8988T (cell line): ENCODE measurements at places on chromosomes 6 and 20.

DNA sequence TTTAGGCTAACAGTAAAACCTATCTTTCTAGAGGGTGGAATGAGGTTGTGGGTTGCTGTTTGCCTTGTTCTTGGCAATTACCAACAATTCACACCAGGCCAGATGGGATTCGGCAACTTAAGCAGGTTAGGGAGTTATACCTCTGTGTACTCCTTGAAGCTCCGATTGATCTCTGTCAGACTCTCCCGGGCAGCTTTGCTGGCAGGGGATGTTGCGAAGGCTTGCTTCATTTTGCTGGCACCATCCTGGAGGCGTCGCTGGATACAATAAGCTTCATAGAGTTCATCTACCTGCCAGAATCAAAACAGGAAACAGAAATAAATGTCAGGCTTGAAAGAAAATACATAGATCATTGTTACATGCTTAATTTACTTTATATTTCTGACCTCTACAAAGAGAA is 66.4 kb upstream of the ARMH2 start:
- no peak for DNase-seq

DNA sequence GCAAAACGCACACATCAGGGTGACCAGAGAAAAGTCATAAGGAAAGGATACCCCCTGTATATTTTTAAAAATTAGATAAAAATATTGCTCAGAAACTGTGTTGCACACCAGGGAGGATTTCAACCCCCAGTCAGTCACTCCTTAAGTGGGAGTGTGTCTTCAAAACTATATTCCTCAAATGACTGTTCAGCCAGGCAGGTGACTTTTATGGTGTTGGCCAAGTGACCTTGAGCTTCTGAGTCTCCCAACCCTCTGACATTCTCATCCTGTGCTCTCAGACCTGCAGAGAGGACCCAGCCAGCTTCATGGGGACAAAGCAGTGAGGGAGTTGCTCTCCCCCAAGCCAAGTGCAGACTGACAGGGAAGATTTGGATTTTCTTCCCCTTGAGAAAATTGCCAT is 311.9 kb upstream of the JARID2 start:
- DNase-seq: no peak

- no peak for DNase-seq
These were observed 398.6 kb downstream of the KHDRBS2 start for GRCh38 chr6:61887423-61887822.

GRCh38 chr20:25310921-25311728 is 63.2 kb downstream of the PYGB start:
- no peak for DNase-seq

DNA sequence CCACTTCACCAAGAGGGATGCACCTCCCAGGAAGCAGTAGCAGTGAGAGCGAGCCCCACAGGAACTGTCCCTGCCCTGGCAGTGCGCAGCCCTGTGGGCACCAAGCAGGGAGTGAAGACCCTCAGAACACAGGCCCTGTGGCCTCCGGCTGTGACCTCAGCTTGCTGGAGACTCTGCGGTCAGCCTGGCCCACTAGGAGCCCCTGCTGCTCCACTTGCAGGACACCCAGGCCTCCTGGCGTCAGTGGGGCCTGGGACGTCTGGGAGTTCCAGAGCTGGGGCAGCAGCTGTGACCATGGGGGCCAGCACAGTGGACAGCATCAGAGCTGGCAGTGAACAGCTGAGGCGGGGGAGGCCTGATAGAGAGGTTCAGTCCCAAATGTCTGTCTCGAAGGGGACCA is 28.3 kb downstream of the PXDC1 start:
- DNase-seq: no peak

GRCh38 chr6:47571488-47571887 is 93.9 kb downstream of the CD2AP start:
- DNase-seq: no peak

GRCh38 chr6:56849896-56850295 is 105.0 kb upstream of the BEND6 start:
- DNase-seq: no peak

GRCh38 chr6:84877515-84878210 is 113.3 kb upstream of the TBX18 start:
- no peak for DNase-seq

DNA sequence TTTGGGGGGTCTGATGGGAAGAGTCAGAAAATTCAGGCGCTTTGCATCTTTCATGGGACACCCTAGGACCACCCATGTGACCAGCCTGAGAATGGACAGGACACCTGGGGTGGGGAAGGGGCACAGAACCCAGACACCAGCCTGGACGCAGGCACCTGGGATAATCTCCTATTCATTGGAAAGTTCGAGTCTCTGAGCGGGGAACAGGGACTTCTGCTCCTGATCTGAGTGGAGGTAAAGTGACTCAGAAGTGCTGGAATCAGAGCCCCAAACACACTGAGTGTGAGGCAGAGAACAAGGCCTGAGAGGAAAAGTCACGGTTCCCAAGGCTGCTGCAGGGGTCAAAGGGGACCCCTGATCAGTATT is 1.4 kb downstream of the HLA-B start:
- no peak for DNase-seq

DNA sequence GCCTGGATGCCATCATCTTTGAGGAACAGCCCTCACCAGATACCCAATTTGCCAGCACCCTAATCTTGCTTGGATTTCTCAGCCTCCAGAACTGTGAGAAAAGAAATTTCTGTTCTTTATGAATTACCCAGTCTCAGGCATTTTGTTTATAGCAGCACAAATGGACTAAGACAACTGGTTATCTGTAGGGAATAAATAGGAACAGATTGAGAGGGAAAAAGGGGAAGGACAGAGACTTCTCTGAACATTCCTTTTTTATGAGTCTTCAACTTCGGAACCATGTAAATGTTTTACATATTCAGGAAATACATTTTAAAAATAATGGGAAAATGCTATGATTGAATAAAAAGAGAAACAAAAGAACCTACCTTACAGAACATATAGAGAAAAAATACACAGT is 20.9 kb downstream of the KCTD20 start:
- no peak for DNase-seq

DNA sequence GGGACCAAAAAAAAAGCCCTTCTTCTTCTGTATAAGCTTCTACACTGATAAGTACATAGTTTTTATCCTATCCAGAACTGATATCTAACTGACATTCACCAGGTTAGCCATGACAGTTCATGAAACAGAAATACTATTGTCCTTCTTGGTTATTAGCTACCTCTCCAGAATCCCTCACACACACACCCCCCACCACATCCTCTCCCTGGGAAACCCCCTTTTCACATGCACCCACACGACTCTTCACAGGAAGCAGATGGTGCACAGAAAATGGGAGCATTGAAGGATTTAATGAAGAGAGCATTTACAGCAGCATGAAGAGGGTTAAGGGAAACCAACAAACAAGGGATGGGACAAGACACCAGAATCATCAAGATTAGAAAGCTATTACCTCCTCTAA is 88.9 kb downstream of the FHL5 start:
- no peak for DNase-seq

- DNase-seq: no peak
These were observed 11.3 kb downstream of the KDM1B start for GRCh38 chr6:18166312-18167036.

- no peak for DNase-seq
These were observed 608.9 kb downstream of the PRKN start for GRCh38 chr6:162118706-162119105.

DNA sequence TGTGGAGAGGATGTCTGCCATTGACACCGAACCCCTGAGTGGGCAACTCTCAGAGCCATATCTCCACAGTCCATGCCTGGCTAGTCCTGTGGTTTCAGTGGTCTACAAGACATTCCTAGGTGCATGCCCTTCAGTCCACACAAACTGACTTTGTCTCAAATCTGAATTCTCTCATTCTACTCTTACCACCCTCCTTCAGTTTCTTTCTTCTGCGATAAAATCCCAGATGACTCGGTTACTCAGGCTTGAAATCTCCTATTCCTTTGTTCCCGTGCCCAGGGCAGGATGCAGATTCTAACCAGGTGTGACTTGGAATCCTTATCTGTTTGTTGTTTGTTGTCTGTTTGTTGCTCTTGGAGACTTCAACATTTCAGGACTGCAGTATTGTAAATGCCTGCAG is 9.3 kb downstream of the CDS2 start:
- DNase-seq: no peak

DNA sequence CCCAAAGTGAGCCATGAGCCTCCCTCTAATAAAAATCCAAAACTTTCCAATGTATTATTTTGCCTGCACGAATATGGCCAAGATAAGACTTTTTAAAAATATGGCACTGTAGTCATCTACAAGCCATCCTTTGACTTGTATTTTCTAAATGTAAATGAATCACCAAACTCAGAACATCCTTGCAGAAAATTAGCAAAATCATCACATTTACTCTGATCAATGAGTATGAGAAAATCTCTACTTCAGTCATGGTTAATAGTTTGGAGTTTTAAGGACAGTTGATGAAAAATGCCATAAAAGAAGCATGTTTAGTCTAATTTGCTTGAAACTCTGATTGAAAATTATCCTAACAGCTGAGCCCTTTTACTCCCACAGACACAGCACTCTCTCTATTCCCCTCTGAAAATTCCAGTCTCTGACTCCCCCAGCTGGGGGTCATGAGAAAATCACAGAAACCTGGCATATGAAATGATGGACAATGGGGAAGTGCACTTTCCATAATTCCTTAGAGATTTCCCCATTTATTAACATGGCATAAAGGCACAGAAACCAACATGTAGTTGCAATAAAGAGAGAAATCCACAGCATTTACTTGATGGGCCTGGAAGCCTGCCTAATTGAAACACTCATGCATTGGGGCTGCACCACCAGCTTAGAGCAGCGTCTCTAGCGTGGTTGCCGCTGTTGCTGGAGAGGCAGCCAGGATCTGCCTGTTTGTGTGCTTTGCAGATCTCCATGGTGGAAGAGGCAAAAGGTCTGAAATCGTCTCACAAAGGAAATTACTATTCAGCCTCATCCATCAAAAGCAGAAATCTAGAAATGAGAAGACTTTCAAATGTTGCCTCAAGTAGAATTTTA is 214.0 kb downstream of the WDR27 start:
- DNase-seq: no peak

DNA sequence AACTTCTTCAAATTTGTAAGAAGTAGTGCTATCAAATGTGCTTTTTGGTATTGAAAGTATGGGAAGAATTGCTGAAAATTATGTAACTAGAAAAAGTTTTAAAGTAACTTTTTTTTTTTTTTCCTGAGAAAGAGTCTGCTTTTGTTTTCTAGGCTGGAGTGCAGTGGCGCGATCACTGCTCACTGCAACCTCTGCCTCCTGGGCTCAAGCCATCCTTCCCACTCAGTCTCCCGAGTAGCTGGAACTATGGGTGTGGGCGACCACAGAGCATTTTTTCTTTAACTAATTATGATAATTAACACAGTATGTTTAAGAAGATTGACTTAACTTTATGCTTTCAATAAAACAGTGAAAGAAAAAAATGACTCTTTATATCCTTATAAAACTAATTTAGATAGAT is 38.4 kb downstream of the BMP5 start:
- DNase-seq: no peak

- no peak for DNase-seq
These were observed 35.3 kb upstream of the PAX1 start for GRCh38 chr20:21670126-21670525.

DNA sequence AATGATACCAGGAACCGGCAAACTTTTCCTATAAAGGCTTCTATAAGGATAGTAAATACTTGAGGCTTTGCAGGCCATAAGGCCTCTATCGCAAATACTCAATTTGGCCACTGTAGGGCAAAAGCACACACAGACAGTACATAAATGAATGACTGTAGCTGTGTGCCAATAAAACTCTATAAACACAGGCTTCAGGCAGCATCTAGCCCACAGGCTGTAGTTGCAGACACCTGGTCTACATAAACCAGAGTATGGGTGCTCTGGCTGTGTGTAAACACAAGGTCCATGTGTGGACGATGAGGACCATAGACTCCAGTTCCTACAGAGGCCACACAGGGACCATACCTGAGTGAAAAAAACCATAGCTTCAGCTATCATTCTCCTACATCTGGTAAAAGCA is 52.2 kb downstream of the ZMYND8 start:
- DNase-seq: no peak

- no peak for DNase-seq
These were observed 5.5 kb downstream of the RWDD2A start for GRCh38 chr6:83198486-83199172.

- no peak for DNase-seq
These were observed 8.6 kb upstream of the HECA start for GRCh38 chr6:139126255-139126654.

DNA sequence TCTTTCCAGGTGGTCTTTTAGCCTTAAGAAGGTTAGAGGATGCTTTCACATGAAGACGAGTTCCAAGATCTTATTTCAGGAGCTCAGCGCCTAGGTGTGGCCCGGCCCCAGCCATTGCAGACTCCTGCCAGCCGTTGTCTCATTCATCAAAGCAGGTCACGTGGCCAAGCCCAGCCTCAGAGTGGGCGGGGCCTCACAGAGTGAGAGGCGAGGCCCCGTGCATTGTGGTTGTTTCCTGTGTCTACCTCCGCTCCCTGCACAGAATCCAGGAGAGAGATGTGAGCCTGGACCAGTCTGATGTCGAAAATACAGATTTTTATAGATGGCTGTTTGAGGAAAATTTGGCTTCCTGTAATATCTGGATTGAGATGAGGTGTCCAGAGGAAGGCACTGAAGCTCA is 49.2 kb upstream of the CST5 start:
- no peak for DNase-seq

DNA sequence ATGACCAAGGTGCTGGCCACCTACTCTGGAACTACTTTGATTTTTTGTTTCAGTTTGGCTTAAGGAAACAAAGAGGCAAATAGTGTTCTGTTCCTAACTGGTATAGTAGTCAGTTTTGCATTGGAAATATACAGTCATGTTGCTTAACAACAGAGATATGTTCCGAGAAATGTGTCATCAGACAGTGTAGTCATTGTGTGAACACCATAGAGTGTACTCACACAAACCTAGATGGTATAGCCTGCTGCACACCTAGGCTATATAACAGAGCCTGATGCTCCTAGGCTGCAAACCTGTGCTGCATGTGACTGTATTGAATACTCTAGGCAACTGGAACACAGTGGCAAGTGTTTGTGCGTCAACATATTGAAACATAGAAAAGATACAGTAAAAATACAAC is 80.4 kb downstream of the ARID1B start:
- DNase-seq: no peak

DNA sequence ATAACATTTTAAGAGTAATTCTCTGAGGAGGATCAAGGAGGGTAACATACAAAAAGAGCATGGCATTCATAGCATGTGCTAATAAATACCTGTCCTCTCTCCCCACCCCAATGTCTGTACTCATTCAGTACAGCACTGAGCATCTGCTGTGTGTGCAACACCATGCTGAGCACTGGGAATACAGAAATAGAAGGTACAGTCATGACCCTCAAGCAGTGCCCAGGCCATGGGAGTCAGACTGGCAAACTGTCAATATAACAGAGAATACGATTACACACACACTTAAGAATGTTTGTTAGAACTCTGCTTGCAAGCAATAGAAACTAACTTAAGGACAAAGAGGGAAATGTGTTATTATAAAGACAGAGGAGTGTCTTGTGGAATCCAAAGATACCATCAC is 24.7 kb upstream of the ZFAND3 start:
- DNase-seq: no peak
